ENCODE measurements at places on chromosomes 7 and 10.

GRCh38 chr7:4835398-4836205 lies 26.2 kb downstream of the PAPOLB start:
- DNase-seq = no peak

GRCh38 chr7:105304040-105304895 lies 84.5 kb downstream of the SRPK2 start:
- no peak for DNase-seq

GRCh38 chr7:6026011-6026819 lies 5.0 kb upstream of the ANKRD61 start:
- DNase-seq = no peak

GRCh38 chr10:104333032-104333727 lies 5.1 kb downstream of the ITPRIP start:
- no peak for DNase-seq

DNA sequence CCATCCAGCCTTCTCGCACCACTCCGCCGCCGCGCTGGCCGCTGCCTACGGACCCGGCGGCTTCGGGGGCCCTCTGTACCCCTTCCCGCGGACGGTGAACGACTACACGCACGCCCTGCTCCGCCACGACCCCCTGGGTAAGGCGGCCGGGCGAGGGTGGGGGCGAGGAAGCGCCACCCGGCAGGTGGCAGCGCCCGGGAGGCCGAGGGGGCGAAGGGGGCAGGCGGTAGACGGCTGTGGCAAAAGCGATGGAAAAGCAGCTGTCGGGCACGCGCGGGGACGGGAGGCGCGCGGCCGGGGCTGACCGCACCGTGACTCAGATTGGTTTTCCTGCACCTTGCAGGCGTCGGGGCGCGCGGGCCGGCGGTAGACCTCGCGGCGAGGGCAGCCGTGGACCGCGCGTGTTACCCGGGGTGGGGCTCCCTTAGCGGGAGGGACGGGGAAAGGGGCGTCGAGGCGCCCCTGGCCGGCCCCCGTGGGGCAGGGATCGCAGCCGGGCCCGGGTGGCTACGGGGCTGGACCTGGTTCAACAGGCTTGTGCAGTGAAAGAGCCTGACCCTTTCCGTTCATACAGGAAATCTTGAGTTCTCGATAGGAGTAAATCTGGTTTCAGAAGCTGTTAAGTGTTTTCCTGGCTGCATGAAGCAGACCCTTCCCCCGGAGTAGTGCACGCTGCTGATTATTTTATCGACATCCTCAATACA lies 608 bp downstream of the HHEX start:
- DNase-seq = peak; percentile 82
